ENCODE measurements at places on chromosomes 16 and 17.

DNA sequence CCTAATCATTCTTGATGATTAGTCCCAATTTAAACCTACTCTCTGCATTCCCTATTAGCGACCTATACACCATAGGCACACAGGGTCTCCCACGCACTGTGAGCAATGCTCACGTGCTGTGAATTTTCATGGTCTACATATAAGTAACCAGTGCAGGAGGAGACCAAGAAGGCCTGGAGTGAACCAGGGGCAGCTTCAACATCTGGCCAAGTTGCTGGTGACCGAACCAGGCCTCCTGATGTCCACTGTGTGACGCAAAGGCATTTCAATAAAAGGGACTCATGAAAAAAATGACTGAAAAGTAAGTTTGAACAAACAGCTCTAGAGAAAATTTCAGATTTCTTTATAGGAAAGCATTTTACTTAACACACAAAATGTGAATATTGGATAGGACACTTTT, 107.0 kb downstream of the ZFHX3 start:
- DNase-seq, result no peak

GRCh38 chr17:41433586-41433985, 7.2 kb downstream of the KRT38 start:
- no peak for DNase-seq

DNA sequence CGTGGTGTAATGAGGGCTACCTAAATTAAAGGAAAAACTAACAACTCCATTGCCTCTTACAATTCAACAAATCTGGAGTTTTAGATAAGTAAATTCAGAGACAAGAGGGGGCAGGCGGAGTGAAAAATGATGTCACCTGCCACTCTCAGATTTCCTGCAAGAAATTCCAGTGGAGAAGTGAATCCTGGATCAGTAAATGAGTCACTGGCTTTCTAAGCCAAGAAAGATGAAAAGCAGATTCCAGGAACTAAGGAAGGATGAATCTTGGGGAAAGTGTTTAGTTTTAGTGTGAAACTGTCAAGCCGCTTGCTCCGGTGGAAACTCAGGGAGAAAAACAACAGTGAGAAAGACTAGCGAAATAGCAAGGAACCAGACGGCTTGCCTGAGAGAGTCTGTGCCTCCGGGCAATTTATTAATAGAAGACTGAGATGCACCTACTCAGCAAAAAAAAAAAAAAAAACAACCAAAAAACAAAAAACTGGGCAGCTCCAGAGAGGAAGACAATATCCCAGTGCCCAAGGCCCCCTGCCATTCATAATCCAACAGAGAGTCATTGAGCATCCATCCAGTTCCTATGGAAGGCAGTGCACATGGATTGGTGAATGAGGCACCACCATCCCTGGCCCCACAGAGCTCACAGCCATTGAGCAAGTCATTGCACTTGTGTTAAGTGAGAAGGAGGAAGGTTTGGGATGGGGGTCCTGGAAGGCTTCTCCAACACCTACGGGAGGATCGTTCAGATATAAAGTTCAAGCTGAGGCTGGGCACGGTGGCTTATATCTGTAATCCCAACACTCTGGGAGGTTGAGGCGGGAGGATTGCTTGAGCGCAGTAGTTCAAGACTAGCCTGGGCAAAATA, 12.1 kb upstream of the RIPOR1 start:
- DNase-seq, result peak; percentile 82

DNA sequence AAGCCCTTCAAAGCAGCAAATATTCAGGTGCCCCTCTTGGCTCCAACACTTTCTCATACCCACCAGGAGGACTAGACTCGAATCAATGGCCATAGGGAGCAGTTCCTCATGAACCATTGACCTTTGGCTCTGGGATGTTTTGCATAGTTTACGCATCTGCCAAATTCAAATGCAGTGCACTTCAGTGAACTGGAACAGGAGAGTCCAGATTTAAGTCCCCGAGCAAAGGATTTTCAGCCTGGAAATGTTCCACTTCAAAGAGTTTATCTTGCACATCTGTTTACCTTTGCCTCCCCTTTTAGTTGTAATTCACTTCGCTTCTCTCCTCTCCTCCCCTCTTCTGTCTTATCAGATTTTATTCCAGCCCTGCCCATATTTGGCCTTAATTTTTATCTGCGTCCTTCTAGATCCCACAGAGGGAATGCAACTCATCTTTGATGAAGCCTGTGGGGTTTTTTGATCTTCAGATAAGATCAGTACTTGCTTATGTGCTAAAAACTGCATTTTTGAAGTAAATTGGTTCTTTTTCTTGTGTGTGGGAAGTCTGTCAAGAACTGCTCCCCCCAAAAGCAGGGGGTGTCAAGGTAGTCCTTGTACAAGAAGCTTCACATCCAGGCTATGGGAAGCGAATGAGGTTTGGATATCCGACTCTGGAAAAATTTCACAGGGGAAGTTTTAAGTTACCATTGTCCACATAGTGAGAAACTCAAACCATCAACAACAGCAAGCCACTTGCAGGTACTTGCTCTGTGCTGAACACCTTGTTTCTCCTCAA, 281.6 kb downstream of the RBFOX1 start:
- no peak for DNase-seq

- DNase-seq, result no peak
Measured at GRCh38 chr16:88634141-88634993, 4.0 kb upstream of the IL17C start.

GRCh38 chr16:26701243-26701886, 365.4 kb upstream of the C16orf82 start:
- DNase-seq, result no peak

- DNase-seq, result no peak
Measured at GRCh38 chr16:86389566-86390328, 120.6 kb upstream of the FOXF1 start.

DNA sequence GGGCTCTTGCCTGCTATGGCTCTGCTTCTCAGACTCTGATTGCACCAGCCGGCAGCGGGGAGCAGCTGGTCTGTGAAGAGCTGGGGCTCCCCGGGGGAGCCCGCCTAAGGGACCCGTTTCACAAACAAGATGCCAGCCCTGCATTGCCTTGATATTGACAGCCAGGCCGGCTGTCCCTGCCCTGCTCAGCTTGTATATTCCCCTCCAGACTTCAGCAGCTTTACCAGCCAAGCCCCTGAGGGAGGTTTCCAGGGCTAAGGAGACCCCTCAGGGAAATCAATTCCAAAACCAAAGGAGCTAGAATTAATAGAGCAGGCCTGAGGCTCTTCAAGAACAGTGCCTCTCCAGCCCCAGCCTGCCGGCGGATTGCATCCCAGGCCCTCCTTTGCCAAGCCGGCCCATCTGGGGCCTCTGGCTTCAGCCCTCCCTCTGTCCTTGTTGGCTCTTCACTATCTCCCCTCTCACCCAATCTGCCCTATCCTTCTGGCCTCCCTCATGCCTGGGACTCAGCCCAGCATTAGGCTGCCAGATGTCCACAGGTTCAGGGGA, 5.7 kb downstream of the CALB2 start:
- no peak for DNase-seq

DNA sequence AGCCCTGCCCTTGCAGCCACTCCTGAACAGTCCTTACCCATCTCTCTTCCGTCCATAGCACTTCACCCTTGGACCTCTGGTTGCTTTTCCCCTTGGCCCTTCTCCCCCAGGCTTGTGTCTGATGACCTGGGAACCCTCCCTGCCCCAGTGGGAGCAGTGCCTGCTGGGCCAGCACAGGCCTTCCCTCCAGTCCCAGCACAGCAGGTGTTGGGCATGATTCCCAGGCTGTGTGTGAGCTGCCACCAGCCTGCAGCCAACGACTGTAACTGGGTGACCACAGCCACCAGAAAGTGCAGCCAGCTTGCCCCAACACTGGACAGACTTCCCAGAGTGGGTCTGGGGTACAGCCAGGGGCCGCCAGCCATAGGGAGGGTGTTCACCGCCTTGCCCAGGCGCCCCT, 30.0 kb downstream of the CRAMP1 start:
- no peak for DNase-seq

- no peak for DNase-seq
Measured at GRCh38 chr17:31291820-31292219, 5.2 kb downstream of the OMG start.

DNA sequence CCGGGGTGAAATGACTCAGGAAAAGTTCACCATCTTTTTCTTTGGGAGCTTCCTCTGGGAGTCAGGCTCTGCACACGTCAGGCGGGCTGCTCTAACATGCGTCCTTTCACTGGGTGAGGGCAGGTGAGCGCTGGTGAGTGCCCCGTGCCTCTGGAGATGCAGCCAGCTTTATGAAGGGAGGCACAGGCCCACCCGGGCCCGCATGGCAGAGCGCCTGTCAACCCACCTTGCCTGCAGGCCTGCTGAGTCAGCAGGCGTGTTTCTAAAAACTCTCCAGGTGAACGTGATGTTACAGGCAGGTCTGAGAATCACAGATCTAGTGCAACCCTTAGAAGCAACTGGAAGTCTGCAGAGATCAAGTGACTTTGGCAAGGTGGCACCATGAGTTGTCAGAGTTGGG, 18.4 kb downstream of the MAP1LC3B start:
- DNase-seq, result no peak

- DNase-seq, result no peak
Measured at GRCh38 chr17:75084039-75084660, 3.6 kb upstream of the SLC16A5 start.

DNA sequence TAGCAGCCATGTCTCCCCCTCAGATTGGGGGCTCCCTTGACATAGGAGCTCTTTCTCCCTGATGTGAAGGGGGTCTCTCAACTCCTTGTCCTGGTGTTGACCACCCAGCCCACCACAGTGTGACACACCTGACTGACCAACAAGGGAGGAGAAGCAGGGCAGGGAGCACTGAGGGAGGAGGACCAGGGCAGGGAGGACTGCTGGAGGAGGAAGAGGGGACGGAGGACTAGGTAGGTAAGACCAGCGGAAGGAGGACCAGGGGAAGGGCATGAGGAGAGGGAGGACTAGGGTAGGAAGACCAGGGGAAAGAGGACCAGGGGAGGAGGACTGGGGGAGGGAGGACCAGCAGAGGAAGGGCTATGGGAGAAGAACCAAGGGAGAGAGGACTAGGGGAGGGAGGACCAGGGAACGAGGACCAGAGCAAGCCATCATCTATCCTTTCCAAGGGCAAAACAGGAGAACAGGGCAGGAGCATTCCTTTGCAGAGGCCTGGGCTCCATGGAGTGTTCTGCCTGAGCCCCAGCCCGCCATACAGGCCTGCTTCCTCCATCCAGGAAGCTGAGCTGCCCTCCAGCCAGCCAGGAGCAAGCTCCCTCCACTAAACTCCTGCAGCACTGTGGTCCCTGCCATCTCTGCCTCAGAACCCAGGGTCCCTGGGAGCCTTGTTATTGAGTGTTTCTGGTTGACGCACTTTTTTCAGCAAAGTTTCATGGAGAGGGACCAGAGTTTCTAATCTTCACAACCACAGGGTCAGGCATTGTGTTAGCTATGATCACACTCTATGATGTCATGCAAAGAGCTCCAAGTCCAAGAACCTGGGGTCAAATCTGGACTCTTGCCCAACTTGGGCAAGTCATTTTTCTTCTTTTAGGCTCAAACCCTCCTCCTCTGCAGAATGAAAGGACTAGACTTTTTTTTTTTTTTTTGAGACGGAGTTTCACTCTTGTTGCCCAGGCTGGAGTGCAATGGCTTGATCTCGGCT, 15.4 kb upstream of the KRT17 start:
- DNase-seq, result no peak

DNA sequence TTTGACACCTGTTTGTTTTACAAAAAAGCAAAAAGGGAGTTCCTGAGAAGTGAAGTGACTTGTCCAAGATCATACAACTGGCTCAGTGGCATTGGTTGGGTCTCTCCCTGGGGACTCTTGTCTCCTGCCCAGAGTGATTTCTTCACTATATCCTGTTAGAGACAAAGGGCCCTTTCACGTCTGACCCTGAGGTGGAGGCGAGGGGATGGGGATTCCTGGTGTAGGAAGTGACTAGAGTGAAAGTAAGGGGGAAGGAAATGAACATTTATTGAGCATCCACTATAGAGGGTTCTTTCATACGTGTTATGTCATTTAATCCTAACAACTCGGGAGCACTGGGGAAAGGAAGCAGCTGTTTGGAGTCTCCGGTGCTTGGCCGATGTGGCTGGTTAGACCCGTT, 9.0 kb downstream of the ITGB3 start:
- DNase-seq, result no peak

DNA sequence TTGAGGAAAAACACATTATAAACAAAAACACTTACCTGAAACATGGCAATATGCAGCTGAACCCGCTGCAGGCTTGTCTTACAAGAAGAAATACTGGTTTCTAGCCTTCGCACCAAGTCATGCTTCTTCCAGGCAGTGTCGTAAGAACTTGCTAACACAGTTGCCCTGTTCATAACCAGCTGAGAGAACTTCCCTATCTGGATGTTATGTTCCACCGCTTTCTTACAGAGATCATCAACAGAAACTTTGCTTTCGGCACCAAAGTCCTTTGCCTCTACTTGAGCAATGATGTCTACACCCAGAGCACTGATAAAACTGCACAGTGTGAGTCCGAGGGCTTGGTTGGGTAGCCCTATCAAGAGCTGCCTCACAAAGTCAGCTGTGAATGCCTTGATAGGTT, 27.9 kb upstream of the ARL6IP1 start:
- DNase-seq, result no peak

DNA sequence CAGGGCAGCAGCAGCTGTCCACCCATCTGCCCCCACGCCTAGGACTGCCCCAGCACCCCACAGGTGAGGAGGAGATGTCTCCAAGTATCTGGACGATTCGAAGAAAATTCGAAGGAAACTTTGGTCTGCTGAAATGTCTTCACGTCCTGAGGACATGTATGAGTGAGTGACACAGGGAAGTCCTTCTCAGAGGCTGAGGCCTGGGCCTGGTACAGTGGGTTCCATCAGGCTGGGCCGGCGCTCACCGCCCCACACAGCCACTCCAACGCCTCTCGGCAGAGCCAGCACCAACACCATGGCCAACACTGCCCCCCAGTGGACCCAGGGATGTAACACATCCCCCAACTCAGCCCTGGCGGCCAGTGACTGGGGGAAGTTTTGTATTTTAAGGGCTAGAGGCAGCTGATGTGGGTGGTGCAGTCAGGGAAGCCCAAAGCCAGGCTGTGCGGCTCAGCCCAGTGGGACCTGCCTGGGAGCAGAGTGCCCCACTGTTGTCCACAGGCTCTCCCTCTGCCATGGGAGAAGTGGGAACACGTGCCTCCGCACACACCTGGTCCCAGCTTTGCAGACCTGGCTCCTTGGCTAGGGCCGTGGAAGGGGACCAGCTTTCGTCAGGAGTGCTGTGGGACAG, 55.8 kb upstream of the FASN start:
- DNase-seq, result peak; percentile 86

- DNase-seq, result no peak
Measured at GRCh38 chr16:57244463-57244766, 644 bp upstream of the ARL2BP start.

- no peak for DNase-seq
Measured at GRCh38 chr16:89191033-89191900, 9.1 kb downstream of the SLC22A31 start.

- no peak for DNase-seq
Measured at GRCh38 chr17:4358154-4358553, 8.3 kb downstream of the UBE2G1 start.

DNA sequence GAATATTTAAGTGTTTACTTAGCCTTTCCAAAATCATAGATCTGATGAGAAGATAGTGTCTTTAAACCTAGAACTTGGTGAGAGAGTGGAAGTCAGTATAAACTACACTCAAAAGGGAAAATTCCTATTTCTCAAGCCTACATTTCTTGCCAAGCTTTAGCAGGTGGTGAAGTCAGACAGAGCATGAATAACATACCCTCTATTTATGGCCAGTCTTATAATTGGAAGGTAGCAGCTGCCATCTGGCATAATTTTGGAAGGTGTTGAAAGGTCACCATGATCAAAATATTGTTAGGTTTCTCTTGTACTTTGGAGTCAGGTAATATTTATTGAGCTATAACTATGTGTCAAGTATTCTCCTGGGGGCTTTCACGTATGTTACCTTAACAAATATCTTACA, 729.3 kb upstream of the KIF2B start:
- no peak for DNase-seq

Measured in HTR-8/SVneo (cell line).